ENCODE measurements at places on chromosomes 3 and 15. TPM values are rescaled to one million over a fixed set of nuclear protein-coding genes. Genes with fewer than 3 reads are reported as not detected.

The IMPG2 gene
- total RNA-seq = 0.27 TPM

The CLEC3B gene
- 12.9 TPM for total RNA-seq

DNA sequence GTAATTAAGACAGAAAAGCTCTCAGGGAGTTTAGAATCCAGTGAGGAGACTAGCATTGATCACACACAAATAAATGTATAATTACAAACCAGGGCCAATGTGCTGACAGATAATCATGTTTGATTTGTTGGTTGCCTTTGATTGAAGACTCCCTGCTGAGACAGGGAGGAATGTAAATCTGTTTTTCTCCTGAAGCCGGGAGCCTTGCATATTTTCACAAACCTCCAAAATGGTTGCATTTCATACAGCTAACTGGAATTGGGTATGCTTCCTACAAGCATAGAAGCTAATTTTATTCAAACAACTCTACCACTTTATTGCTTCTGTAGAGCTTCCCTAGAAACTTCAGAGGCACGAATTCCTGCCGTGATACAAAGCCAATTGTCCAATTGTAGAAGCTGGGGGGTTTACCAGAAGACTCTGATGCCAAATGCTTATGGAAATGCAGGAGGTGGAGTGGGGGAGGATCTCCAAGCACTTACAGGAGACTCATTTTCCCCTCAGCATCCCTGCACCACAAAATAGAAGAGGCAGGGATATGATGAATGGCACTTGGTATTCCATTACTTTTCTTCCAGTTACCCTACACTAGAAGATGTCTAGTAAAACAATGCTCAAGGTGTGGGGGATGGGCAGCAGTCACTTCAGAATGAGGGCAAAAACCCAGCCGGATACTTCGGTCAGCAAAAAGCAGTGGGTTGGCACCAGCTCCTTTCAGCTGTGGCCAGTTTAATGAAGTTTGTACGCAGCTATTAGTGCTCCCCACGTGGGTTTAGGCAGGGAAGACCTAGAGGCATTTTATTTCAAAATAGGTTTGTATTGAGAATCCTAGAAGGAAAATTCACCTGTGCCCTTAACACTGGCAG, 11.4 kb upstream of the MEX3B start:
- DNase-seq = no peak

GRCh38 chr15:62900071-62900802, 142.3 kb upstream of the TPM1 start:
- no peak for DNase-seq

The CNTN3 gene
- total RNA-seq = not detected

The ROBO1 gene
- total RNA-seq = 3.2 TPM

DNA sequence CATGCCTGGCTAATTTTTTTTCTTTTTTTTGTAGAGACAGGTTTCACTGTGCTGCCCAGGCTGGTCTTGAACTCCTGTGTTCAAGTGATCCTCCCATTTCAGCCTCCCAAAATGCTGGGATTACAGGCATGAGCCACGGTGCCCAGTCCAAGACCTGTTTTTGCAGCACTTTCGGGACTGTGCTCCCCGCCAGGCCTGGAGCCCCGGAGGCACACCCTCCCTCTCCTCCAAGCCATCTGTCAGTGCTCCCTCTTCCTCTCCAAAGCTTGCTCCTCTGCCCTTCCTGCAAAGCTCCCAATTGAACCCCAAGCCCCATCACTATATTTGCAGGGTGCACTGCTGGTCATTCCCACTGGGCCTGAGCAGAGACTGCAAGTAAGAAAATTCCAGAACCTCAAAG, 98.1 kb downstream of the CORO2B start:
- no peak for DNase-seq

DNA sequence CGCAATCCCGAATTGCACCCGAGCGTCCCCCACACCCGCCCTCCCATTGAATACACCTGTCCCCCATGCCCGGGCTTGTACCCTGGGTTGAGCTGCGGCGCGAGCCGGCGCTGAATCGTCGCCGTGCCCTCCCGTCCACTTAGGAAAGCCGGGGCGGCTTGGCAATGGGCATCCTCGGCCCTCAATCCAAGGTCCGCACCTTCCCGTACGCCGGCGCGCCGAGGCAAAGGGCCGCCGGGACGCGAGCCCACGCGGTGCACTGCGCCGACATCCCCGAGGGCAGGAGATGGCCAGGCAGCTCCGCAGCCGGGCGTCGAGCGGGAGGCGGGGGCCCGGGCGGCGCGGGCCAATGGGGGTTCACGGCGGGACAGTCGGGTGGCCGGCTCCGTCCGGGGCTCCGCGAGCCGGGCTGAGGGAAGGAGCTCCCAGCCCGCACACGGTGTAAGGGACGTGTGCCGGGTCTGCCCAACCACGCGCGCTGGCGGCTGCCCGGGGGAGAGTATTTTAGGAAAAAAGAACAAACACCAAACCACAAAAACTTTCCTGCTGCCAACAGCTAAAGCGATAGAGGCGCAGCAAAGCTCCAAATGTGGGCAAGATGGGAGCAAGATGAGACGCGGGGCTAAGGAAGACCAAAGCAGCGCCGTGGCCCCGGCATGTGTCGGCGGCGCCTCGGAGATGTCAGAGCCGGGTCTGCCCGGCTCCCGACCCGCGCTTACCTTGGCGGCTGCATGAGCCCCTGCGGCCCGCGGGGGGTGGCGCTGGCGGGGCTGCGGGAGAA, 621 bp downstream of the RGMA start:
- peak; percentile 6 for DNase-seq

The CCR4 gene
- total RNA-seq = 0.27 TPM

DNA sequence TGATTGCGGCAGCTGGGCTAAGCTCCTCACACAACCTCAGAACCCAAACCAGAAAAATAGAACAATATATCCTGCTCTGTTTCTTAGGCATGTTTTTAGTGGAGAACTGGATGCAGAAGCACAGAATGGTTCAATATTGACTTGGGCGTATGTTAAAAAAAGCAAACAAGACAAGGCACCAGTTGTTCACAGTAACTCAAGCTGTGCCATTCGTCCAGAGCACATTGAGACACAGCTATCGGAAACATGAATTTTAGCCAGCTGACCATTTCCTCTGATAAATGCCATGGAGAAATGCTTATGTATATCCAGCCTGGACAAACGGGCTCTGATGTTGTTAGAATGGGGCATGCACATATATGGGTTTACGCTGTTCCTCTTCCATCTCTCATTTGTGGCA, 129.2 kb upstream of the PDZRN3 start:
- no peak for DNase-seq

DNA sequence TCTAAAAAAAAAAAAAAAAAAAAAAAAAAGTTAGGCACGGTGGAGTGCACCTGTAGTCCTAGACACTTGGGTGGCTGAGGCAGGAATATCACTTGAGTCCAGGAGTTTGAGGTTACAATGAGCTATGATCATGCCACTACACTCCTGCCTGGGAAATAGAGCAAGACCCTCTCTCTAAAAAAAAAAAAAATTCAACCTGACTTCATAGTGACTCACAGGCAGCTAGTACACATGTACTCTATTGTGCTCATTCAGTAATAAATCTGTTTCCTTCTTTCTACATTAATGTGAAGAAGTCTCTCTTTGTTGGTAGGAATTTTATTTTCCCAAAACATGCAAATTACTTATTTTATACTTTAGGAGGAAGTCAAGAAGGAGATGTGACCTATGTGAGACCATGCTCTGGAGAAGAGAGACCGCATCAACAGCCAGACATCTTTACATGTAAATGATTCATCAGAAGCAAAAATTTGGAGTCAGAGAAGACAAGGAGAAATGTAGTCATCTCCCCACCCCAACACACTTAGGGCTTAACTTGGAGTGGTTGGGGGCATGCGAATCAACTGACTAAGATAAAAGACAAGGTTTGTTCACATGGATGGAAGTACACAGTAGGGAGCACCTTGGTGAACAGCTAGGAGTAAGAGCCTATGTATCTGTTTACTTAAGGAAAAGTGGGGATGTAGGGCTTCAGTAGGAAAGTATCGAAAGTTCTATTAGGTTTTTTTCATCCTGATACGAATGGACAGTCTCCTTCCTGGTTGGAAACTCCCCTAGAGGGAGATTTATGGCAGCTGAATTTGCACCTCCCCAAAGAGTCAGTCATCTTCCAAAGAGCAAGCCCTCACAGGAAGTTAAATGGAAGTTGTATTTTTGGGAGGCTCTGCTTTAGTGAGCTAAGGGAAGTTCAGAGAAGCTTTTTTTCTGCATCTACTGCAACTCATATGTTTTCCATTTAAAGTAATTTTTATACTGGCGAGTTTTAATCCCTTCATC, 23.0 kb upstream of the NMD3 start:
- DNase-seq = no peak

The CFAP91 gene
- 0.54 TPM for total RNA-seq

DNA sequence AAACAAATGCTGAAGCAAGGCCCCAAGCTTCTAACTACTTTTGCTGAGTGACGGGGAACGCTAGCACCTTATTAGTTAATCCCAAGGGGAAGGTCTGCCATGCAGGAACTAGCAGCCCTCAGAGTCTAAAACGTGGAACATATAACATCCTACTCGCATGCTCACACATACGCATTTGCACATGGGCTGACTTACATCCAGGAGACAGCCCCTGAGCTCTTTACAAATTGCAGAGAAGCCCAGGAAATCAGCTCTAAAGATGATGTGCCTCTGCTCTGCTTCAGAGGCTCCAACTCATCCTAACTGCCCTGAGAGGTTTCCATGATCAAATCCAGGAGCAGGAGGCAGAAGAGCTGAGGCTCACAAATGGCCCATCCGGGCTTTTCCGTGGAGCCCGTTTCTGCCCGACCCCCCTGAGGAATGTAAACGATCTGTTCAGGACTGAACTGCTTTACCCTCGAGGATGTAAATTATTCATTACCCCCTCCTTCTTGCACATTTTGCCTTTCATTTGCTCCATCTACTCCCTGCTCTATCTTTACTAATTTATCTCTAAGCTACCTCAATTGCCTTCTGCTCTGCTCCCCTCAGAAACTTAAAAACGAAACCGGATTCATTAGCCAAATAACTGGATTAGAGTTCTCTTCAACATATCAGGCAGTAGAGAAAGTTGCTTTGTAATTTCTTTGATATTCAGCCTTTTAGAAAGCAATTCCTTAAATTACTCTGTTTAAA, 141.9 kb upstream of the CCDC54 start:
- no peak for DNase-seq

GRCh38 chr3:30421266-30421665, 185.1 kb upstream of the TGFBR2 start:
- no peak for DNase-seq

The ERC2 gene
- total RNA-seq = 0.54 TPM

GRCh38 chr15:71526060-71526820, 284.1 kb upstream of the NR2E3 start:
- no peak for DNase-seq

The CLDN11 gene
- total RNA-seq = not detected

DNA sequence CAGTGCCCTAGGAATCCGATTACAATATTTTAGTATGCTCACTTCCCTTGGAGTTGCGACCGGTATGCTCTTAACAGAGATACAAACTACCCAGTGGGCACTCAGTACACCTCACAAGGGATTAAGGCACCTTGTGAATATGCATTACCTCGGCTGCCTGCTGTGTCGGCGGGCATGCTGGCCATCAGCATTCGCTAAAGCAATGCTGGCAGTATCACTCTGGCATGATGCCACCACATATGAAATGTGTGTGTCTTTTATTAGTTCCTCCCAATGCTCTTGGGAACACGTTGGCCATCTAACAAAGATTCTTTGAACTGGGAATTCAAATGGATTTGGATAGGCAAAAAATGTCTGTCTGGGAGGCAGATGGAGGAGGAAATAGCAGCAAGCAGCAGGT, 67.4 kb upstream of the FOXB1 start:
- no peak for DNase-seq

The SPESP1 gene
- 0.81 TPM for total RNA-seq

- DNase-seq = no peak
Observed at GRCh38 chr15:99708563-99708962, 24.7 kb downstream of the LYSMD4 start.

DNA sequence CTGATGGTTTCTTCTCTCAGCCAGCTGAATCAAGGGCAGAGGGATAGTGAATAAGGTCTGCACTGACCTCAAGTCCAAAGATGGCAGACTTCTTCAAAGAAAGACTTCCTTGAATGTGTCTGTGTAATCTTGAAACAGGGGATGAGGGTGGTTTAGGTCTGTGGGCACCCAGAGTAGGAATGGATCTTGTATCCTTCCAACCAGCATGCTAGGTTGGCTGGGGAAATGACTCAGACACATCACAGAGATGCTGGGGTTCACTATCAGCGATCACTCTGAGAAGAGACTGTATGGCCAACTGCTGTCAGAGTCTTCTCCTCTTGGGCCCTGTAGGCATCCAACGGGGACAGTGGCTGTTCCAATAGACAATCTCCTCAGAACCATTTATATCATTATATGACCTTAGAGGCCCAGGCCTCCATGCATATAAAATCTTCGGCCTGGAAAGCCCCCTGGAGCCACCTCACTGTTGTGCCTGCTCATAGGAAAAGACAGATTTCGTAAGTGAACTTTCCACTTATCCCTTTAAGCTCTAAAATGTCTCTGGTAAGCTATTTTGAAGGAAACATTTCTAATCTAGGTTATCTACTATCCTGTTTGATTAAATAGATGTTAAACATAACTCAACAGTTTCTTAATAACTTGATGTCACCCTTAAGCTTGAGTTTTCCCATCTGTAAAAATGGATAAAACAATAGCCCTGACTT, 58.5 kb downstream of the TIPARP start:
- no peak for DNase-seq

DNA sequence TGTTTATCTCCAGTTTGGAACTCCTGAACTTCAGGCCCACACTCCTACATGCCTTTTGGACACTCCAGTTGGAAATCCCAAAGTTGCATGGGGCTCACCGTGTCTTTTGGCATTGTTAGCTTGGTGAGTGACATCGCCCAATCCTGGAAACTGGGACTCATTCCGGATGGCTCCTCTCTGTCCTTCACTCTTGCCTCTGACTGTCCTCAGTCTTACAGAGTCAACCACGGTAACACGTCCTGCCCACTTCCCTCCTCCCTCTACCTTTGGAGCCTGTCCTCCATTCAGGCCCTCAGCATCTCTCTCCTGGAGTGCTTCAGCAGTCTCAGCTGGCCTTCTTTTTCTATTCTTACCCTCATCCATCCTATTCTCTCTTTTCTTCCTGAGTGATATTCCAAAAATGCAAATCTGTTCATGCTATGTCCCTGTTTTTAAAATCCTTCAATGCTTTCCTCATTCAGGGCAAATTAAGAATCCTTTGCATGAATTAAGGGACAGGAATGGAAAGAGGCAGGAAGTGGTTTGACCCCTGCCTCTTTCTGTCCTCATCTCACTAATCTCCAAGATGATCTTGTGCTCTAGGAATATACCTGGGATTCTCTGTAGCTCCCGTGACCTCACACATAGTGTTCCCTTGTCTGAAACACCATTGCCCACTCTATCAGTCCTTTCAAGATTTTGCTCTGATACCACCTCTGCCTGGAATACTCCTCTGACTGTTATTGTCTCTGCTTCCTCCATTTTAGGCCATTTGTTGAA, 42.5 kb downstream of the LPP start:
- DNase-seq = no peak
